Activated naive CD8-positive, alpha-beta T cell treated with anti-CD3 and anti-CD28 coated beads, Interleukin-2, amount 10 ng/mL, durations not matched to agents 7 days and 5 days (primary cell): ENCODE measurements at places on chromosomes 5 and 9. TPM values are rescaled to one million over a fixed set of nuclear protein-coding genes. Genes with fewer than 3 reads are reported as not detected.

Gene BTNL3
- total RNA-seq: not detected

Gene LEAP2
- 4.5 TPM for total RNA-seq

Gene SOX30
- not detected for total RNA-seq

Gene OTULINL
- 68.4 TPM for total RNA-seq

Gene NTNG2
- total RNA-seq: 10.9 TPM

Gene PDGFRB
- total RNA-seq: 33.4 TPM

Gene PCDHB4
- total RNA-seq: not detected

Gene MYOZ3
- not detected for total RNA-seq

Gene BAAT
- not detected for total RNA-seq

Gene SYK
- 0.69 TPM for total RNA-seq
